MCF 10A (cell line): ENCODE measurements at places on chromosomes 2 and 18.

DNA sequence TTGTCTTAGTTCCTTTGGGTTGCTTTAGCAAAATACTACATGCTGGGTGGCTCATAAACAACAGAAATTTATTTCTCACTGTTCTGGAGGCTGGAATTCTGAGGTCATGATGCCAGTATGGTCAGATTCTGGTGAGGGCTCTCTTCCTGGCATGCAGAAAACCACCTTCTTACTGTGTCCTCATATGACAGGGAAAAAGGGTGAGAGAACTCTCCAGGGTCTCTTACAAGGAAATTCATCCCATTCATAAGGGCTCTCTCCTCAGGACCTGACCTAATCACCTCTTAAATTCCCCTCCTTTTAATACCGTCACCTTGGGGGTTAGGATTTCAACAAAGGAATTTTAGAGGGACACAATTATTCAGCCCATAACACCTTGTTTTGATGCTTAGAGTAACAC lies 243.1 kb upstream of the TNP1 start:
- DNase-seq: no peak

- DNase-seq: no peak
Measured at GRCh38 chr2:205714789-205715720, 32.8 kb downstream of the NRP2 start.

- DNase-seq: no peak
Measured at GRCh38 chr2:39649511-39649910, 16.2 kb upstream of the TMEM178A start.

- DNase-seq: peak; percentile 95
Measured at GRCh38 chr2:68809324-68810240, 61.6 kb downstream of the BMP10 start.

DNA sequence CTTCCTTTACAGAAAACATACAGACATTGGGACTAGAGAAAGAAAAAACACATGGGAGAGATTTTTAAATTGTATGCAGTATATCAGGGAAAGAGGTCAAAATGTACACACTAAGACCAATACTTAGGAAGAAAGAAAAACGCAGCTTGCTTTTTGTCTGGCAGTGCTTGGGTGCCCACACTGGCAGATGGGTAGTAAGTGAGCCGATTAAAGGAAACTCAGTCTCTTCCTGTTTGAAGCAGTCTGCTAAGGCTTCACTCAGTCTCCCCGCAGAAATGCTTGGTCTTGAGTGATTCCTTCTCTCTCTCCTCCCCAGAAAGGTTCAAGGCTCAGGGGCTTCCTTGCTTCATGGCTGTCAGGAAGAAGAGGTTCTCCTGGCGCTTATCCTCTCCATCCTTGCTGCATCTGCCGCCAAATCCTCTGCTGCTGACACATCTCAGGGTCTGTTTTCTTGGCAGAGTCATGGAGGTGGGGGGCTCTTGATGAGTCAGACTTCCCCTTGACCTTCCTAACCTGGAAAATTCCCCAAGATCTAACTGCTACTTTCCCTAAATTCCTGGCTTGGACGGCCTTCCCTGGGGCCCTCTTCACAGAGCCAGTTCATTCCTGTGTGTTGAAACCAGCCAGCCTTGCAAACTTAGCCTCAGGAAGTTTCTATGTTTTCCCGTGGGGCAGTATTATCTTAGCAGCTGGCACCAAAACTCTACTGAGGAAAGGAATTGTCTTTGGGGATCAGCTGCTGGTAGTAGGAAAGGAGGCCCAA lies 10.5 kb upstream of the TMSB10 start:
- peak; percentile 55 for DNase-seq

DNA sequence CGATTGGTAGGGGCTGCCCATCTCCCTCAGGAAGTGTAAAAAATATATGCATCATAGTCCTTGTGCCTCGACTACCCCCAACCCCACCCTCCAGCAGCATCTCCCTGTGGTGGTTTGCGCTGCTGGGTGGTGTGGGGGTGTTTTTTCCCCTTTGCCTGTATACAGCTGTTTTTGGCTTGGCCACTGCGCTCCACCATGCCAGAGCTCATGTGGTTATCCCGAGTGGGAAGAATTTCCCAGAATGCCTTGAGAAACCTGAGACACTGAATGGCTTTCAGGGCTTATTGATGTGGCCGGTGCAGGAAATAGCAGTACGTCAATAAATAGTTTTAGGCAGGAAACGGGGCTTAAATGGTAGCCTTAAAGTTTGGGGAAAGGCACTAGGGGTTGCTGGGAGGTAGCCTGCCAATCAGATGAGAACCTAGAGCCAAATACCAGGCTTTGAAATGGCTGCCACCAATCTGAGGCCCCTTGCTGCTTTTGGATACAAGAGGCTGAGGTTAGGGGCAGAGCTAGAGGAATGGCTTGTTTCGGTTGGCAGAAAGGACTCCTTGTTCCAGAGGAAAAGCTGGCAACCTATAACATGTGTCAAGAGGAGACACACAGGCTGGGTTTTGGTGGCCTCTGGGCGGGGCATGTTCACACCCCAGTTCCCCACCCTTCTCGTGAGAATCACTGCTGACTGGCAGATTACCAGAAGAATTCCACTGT lies 144.1 kb downstream of the SMAD7 start:
- peak; percentile 48 for DNase-seq

DNA sequence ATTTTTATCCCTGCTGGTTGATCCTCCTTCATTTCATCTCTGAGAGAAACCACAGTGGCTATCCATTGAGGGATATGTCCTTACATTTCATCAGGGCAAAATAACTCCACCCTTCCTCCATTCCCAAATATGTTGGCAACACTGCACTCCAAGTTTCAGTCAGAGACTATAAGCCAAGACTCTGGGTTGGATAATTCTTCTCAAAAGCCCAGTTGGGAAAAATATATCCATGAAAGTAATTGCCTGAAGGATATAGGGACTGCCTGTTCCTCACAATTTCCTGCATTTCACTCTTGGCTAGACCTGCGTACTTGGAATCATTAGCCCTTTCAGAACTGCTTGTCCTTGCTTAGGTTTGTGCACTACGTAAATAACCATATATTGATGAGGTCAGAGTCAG lies 27.9 kb upstream of the EPB41L3 start:
- no peak for DNase-seq
